ENCODE measurements at places on chromosomes 11 and 22. TPM values are rescaled to one million over a fixed set of nuclear protein-coding genes. Genes with fewer than 3 reads are reported as not detected.

POTEH gene
- not detected for total RNA-seq

SCGB1A1 gene
- total RNA-seq, result 1.1 TPM

POU2AF3 gene
- total RNA-seq, result 0.64 TPM

MN1 gene
- total RNA-seq, result 0.51 TPM

All from Panc1 (cell line).